Amygdala (tissue), 56 donors: ENCODE measurements at places on chromosomes 3 and 15.

- no peak for DNase-seq
Measured at GRCh38 chr3:31553258-31553657, 20.5 kb downstream of the STT3B start.

DNA sequence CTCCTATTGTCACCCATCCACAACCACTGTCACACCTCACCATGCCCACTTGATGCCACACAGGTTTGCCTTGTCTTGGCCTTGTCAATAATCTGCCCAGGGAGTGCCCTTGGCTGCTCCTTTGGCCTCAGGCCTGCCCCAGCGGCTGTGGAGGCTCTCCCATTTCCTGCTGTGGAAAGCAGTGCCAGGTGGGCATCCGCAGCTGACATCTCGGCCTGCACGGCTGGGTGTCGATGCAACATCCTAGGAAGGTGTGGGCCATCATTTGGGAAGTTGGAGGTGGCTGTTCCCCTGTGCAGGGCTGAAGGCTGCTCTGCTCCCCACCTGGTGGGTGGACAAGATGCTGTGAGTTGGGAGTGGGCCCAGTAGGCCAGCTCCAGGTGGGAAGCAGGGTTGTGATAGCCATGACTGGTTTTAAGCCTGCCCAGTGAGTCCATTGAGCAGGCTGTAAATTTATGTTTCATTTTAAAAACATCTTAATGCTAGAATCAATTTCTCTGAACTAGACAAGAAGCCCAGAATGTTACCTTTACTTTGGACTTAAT is 12.5 kb downstream of the DNAH1 start:
- DNase-seq: no peak

DNA sequence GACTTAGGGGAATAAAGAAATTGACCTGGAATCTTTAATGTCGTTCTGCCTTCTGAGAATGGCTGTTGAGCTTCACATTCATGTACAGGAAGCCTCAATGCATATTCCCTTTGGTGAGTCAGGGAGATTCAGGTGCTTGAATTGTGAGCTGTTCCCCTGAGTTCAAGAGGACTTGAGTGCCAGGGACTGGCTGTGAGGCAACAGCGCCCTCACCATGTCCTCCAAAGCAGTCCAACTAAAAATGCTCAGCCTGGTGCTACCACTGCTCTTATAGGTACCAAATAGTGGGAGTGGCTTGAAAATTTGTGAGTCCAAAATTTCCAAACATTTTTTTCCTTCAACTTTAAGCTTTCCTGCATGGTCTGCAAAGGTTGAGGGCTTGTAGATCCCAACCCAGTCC is 54.1 kb downstream of the LEO1 start:
- DNase-seq: no peak

- DNase-seq: no peak
Measured at GRCh38 chr3:55873523-55874254, 386.6 kb upstream of the WNT5A start.

- no peak for DNase-seq
Measured at GRCh38 chr3:46706771-46707582, 5.8 kb downstream of the TMIE start.

DNA sequence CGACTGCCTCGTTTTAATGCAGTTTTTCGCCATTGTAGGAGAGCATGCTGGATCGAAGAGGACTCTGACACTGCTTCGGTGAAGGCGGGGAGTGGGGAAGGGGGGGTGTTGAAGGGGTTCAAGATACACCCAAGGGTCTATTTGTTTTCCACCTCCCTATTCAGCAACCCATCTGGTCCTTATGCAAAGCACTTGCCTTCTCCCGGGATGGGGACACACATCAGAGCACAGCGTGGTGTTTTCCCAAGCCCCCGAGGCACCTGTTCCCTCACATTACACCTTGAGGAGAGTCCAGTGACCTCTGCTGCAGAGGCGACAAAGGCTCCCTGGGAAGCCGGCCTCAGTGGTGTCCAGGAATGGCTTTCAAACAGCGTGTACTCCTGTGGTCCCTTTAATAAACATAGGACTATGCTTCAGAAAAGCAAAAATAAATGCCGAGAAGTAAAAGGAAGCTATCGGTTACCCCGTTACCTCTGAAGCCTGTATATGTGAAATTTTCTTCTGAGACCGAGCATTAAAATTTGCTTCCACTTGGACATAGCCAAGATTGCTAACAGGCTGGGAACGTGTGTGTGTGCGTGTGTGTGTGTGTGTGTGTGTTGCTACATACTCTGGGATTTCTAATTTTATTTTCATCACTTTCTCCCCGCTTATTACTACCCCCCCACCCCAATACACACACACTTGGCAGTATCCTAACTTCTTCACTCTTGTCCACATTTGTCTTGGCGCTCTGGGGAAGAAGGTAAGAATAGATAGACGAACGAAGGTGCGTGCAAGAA is 53.2 kb downstream of the CCDC54 start:
- DNase-seq: no peak

- DNase-seq: no peak
Measured at GRCh38 chr3:110296885-110297284, 774.7 kb upstream of the NECTIN3 start.

DNA sequence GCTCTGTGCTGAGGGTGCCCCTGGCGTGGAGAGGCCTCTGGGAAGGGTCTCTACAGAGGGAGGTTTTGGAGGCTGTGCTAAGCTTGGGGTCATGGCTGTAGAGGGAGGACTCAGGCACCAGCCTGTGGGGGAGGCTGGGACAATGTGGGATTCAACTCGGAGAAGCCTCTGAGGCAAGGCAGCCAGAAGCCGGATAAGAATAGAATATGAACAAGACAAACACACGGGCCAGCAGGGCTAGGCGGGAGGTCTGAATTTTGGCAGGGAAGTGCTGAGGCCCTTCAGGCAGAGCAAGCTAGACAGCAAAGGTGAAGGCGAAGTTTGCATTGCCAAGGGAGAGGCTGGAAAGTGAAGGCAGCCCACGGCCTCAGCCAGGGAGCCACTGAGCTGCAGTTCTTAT is 612.1 kb upstream of the NR2F2 start:
- DNase-seq: no peak

- no peak for DNase-seq
Measured at GRCh38 chr3:54157860-54158259, 35.5 kb downstream of the CACNA2D3 start.

DNA sequence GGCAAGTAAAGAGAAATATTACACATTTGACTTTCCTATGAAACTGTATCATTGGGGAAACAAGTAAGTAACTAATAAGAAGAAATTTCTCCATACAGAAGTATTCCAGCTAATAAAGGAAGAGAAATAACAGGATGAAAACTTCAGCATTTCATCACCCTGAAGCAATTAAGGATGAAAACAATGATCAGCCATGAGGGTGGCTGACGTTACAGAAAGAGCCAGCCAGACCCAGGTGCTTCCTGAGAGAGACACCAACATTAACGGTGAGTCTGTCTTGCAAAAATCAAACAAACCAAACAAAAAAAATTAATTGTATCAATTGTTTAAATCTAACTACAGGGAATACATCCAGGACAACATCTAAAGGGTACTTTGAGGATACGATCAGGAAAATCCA is 190.0 kb downstream of the ARRDC4 start:
- no peak for DNase-seq

DNA sequence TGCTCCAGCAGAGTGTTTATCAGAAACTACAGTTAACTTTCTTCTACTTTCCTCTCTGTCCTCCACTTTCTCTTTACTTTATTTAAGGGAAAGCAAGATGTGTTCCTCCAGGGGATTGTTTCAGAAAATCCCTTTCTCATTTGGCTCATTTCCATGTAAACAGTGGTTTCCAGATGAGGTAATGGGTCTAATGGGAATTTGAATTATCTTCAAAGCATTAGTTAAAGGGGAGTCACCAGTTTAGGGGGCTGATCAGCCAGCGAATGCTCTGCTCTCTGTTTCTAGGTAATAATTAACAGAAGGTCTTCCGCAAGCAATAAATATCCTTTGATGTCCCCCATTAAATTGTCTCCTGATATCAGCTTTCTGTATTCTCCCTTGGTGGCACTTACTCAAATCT is 30.4 kb upstream of the ZNF639 start:
- DNase-seq: no peak
